ENCODE measurements at places on chromosomes 2 and 18. TPM values are rescaled to one million over a fixed set of nuclear protein-coding genes. Genes with fewer than 3 reads are reported as not detected.
A peak's percentile ranks its signal among the peaks of the same experiment; 100 is the strongest.

The DNAH7 gene
- 0.42 TPM for total RNA-seq

DNA sequence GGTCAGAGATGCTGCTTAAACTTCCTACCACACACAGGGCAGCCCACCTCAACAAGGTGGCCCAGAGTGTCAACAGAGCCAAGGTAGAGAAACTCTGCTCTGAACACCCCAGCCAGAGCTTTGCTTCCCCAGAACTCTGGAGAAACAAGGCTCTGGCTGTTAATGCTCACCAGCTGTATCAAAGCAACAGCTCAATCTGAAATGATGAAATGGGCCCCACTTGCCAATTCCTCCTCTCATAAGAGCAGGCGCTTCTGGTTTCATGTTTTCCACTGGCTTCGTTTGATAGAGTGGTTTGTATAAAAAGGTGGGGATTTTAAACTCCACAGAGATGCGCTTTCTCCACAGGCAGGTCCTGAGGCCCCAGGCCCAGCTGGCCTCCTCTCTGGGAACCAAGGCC lies 60.9 kb upstream of the TFCP2L1 start:
- no peak for DNase-seq

- peak; percentile 38 for DNase-seq
These were observed 2.9 kb upstream of the BCL2L11 start for GRCh38 chr2:111117598-111118480.

DNA sequence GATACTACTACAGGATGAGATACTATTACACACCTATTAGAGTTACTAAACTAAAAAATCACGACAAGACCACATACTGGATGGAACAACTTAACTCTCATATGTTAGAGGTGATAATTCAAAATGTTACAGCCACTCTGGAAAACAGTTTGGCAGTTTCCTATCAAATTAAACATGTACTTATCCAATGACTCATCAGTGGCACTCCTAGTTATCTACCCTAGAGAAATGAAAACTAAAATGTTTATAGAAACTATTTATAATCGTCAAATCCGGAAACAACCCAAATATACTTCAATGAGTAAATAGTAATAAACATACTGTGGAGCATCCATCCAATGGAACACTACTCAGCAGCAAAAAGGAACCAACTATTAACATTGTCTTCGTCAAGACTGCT lies 137.0 kb upstream of the RBBP8 start:
- no peak for DNase-seq

- DNase-seq: no peak
These were observed 242.6 kb upstream of the FBXO11 start for GRCh38 chr2:48148841-48149430.
